NCI-H1436 treated with DMSO at 0.1 percent for 48 hours (cell line): ENCODE measurements at places on chromosomes 7 and 10.
A peak's percentile ranks its signal among the peaks of the same experiment; 100 is the strongest.

- DNase-seq: no peak
Observed at GRCh38 chr10:51321980-51322379, 247.7 kb downstream of the PRKG1 start.

GRCh38 chr7:54837168-54837567, 78.2 kb upstream of the SEC61G start:
- no peak for DNase-seq

- DNase-seq: no peak
Observed at GRCh38 chr10:73768881-73769280, 13.0 kb upstream of the CHCHD1 start.

DNA sequence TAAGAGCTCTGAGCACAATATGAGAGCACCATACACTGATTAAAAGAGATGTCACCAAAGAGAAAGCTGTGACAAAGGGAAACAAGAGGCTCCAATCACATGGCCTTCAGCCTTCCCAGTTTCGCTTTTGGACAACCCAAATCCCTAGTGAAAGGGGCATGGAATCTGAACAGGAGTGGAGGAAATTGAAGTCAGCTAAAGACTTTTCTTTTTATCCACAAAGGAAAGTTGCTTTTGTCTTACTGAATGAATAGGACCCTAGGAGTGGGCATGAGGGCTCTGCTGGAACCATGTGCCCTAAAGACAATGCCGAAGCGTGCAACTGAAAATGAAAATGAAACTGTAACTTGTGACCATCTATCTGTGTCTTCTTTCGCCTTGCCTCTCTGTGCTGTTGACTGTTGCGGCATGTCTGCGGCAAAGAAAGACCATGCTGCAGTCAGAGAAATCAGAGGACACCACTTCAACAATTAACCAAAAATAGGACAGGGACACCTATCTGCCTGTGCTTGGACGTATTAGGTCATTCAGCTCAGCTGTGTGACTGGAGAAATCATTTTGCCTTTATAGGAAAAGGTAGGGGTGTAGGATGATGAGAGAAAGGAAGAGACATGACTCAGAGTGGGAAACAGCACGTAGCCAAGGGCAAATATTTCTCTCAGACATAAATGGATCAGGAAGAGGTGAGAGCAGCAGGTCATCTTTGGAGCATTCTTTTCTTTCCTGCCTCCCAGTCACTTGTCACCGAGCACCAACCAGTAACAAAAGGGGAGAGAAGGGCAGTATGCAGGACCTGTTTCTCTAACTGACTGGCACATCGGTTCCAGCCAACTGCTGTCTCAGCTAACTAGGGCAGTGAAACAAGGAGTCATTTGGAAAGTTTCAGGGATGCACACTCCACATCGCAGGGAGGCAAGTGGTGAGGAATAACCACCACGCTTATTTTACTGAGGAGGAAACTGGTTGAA, 12.3 kb downstream of the CAV2 start:
- DNase-seq: no peak

- peak; percentile 98 for DNase-seq
Observed at GRCh38 chr7:126483972-126484371, 768.8 kb downstream of the GRM8 start.

DNA sequence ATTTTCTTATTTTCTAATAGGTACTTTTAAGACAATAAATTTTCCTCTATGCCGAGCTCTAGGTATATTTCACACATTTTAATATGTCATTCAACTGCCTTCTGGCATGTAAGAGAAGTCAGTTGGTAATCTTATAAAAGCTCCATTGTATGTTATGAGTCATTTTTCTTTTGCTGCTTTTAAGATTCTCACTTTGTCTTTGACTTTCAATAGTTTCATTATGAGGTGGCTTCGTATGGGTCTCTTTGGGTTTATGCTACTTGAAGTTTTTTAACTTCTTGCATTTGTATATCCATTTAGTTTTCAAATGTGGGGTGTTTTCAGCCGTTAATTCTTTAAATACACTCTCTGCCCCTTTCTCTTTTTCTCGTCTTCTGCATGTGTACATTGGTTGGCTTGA, 80.5 kb downstream of the ABCA13 start:
- DNase-seq: no peak

GRCh38 chr7:104894726-104895521, 119.1 kb upstream of the KMT2E start:
- no peak for DNase-seq

DNA sequence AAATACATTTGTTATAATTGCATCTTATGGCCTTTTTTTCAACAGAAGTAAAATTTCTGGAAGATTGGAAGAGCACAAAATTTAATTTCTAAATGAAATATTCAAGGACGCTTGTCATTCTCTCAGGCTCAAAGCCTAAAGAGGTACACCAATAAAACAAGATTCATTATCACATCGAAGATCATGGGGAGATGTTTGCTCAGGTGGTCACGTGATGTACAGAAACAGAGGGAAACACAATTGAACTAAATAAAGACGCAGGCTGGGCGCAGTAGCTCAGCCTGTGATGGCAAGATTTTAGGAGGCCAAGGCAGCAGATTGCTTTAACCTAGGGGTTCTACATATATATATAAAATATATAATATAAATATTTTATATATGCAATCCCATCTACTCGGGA, 37.3 kb upstream of the TMEM254 start:
- DNase-seq: no peak

GRCh38 chr10:112490545-112490944, 43.5 kb downstream of the VTI1A start:
- DNase-seq: peak; percentile 87

DNA sequence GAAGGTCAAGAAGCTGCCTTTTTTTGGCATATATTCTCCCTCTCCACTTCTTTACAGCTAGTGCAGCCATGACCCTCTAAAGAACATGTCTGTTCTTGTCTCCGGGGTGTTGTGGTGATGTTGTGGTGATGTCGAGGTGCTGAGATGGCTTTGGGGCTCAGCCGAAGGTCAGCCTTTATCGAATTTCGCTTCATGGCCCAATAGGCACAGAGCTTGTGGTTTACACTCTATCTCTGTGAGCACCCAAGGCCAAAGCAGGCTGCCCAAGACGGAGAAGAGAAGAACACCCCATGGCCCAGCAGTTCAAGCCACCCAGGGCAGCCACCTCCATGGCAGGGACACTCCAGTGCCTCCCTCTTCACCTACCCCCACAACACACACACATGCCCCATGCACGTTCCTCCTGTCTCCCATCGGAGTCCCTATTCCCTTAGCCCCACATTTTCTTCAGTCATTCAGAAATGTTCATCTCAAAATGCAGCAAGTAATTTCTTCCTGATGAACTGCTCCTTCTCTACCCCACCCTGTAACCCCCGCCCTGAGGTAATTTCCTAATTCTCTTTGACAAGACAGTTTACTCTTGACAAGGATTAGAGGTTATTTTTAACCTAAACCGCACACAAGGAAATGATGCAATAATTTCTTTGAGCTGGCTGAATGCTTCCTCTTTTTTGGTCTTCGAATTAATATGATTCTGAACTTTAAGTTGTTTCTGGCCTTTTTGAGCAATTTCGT, 18.6 kb upstream of the ADRB1 start:
- DNase-seq: no peak

DNA sequence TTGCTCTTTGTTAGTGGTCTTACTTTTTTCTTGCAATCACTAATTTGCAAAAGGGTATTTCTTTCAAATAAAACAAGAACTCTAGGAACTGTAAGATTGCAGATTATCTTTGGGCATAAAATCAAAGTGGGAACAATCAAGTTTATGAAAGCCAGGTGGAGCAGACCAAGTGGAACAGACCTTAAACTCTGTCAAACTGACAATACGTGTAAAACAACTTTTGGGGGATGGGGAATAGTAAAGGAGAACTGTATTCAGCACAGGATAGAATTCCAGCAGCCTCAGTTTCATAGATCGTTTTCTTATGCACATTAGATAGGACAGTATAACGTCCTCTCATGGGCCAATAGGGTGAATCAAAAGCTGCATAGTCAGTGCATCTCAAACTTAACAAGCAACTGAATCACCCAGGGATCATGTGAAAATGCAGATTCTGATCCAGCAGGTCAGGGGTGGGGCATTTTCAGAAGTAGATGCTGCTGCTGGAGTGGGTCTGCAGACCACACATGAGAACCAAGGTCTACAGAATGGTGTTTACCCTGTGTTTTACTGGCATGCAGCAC, 120.7 kb downstream of the PIP4K2A start:
- DNase-seq: no peak

- no peak for DNase-seq
Observed at GRCh38 chr7:39567294-39567693, 1.1 kb downstream of the YAE1 start.

- DNase-seq: peak; percentile 50
Observed at GRCh38 chr7:25360451-25360850, 132.2 kb upstream of the NPVF start.

- DNase-seq: no peak
Observed at GRCh38 chr10:98364432-98365102, 50.4 kb downstream of the PYROXD2 start.

DNA sequence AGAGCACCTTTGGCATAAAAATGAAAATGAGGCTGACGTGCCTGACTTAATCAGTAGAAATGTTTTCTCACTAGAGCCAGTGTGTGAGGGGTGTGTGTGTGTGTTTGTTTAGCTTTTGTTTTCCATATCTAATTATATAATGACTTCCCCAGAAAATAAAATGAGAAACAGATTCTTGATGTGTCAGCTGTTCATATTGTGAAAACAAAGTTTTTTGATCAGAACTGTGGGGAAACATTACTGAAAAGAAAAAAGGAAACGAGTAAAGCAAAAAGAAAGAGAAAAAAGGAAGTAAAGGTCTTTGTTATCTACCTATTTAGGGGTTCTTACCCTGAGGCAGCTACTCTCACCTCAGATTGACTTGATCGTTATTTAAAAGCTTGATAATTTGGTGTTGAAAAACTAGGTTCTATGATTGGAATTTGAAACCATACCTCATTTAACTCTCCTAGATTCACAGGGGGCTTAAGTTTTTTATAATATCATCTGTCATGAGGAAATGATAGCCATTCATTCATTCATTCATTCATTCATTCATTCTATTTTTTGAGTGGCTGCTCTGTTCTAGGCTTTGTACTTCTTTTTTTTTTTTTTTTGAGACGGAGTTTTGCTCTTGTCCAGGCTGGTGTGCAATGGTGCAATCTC, 58.0 kb downstream of the CREM start:
- DNase-seq: no peak

- DNase-seq: no peak
Observed at GRCh38 chr10:79023240-79024162, 45.3 kb upstream of the ZMIZ1 start.

DNA sequence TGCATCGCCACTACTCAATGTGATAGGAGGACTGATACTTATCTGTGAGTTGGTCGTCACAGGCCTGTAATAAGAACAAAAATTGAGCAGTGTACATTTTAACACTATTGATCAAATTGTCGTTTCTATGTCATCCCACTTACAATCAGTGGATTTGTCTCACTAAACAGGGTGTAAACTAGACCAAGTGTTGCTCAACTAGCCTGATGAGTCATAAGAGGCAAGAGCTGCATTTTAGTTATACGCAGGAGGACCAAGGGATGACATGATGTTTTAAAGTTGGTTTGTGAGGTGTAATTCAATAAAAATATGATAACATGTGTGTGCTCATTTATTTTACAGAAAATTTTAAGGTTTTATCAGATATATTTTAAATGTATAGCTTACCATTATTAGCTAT, 1239.2 kb downstream of the REEP3 start:
- DNase-seq: no peak

DNA sequence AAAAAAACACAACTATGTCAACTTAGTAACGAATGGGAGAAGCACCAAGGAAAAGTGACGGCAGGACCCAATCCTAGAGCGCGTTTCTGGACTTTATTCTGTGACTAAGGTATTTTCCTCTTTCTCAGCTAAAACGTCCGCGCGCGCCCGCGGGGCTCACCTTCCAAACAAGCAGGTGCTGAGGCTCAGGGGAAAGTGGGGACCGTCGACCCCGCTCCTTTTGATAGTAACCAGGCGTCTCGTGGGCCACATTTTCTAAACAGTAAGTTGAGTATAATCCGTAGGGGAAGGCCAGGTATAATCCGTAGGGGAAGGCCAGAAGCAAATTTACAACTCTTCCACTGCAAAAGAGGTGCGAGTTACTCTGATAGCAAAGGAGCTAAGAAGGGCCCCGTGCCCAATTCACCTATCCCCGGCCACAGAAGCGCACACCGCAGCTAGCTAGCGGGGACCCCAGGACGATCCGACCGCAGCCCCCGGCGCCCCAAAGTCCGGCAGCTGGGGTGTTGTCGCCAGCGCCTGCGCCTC, 743 bp downstream of the MKI67 start:
- no peak for DNase-seq

DNA sequence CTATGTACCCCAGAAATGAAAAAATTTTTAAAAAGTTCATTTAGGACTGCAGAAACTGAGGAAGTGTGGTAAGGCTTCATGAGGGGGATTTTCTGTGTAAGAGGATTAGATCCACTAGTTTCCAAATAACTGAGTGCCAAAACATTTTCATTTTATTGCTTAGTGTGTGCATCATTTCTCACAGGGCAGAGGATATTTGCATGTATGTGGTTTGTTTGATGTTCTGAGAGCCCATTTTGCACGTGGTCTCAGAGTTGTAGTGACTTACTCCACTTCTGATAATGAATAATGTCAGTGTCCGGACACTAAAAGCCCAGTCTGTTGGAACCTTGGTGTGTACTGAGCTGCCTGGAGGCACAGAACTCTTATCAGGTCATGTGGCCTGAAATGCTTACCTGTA, 299.9 kb downstream of the AUTS2 start:
- no peak for DNase-seq

DNA sequence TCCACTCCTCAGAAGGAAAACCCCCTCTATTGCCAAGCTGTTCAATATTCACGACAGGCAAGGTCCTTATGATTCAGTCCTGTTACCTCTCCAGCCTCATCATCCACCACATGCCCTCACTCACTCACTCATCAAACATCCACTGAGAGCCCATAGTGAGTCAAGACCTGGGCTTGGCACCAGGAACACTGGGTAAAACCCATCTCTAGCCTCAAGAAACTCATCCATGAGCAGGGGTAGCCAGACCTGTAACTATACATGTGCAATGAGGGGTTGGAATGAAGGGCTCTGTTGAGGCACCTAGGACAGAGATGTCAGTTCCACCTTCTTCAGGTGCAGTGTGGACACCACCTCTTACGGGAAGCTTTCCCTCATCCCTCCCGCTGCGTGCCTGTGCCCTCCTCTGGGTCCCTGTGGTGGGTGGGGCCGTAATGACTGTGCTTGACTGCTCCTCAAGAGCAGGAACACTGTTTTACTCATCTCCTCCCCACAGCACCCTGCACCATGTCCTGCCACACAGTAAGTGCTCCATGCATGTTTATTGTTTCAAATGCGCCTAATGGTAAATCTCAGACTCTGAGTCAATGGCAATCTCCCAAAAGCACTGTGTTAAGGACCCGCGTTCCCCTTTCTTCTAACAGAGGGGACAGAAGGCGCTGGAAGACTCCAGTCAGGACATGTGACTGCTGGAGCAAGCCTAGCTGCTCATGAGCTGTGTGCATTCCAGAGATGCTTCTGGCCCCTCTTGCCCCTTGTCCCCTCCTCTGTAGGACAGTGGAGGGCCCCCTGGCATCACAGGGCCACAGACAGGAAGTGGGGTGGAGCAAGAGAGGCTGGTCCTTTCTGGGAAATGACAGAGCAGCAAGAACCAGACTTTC, 95.4 kb downstream of the HIPK2 start:
- no peak for DNase-seq

- DNase-seq: no peak
Observed at GRCh38 chr7:24978843-24979469, 1.0 kb downstream of the OSBPL3 start.

- no peak for DNase-seq
Observed at GRCh38 chr10:129655007-129655678, 188.1 kb downstream of the MGMT start.
